GM23248 (cell line): ENCODE measurements at places on chromosomes 6 and 20. TPM values are rescaled to one million over a fixed set of nuclear protein-coding genes. Genes with fewer than 3 reads are reported as not detected.

The CHD6 gene
- polyA plus RNA-seq, result 24.0 and 24.9 TPM in 2 replicates

The CRISP3 gene
- not detected in 2 replicates for polyA plus RNA-seq

The PPP1R11 gene
- polyA plus RNA-seq, result 77.5 and 83.1 TPM in 2 replicates

The SLC16A10 gene
- polyA plus RNA-seq, result not detected in 2 replicates

The TSHZ2 gene
- polyA plus RNA-seq, result 4.5 and 6.3 TPM in 2 replicates

The MED20 gene
- polyA plus RNA-seq, result 24.2 and 25.5 TPM in 2 replicates

The PNLDC1 gene
- not detected in 2 replicates for polyA plus RNA-seq

The OR2H2 gene
- polyA plus RNA-seq, result not detected in 2 replicates

The ZNF165 gene
- 0.41 and 0.81 TPM in 2 replicates for polyA plus RNA-seq

The PRSS35 gene
- not detected in 2 replicates for polyA plus RNA-seq

The OR12D1 gene
- polyA plus RNA-seq, result not detected in 2 replicates

The LAMA2 gene
- 7.2 and 8.3 TPM in 2 replicates for polyA plus RNA-seq

The HFE gene
- 8.6 and 10.6 TPM in 2 replicates for polyA plus RNA-seq

The DUSP15 gene
- polyA plus RNA-seq, result not detected in 2 replicates

The DEF6 gene
- 1.3 and 1.7 TPM in 2 replicates for polyA plus RNA-seq

The SLC17A3 gene
- polyA plus RNA-seq, result not detected in 2 replicates

The HLA-DRA gene
- polyA plus RNA-seq, result 0.80 and 2.0 TPM in 2 replicates

The SLC22A16 gene
- polyA plus RNA-seq, result not detected in 2 replicates

The CRISP2 gene
- not detected in 2 replicates for polyA plus RNA-seq

The NMBR gene
- not detected in 2 replicates for polyA plus RNA-seq

The EDN3 gene
- polyA plus RNA-seq, result not detected in 2 replicates

The FAXC gene
- polyA plus RNA-seq, result 0.29 and 0.72 TPM in 2 replicates

The WFDC2 gene
- polyA plus RNA-seq, result not detected in 2 replicates

The BANF2 gene
- not detected in 2 replicates for polyA plus RNA-seq

The FAM83C gene
- polyA plus RNA-seq, result not detected in 2 replicates

The WFDC5 gene
- polyA plus RNA-seq, result not detected in 2 replicates

The ECT2L gene
- polyA plus RNA-seq, result not detected in 2 replicates

The TUBB2B gene
- polyA plus RNA-seq, result 8.1 and 9.0 TPM in 2 replicates

The HSPA12B gene
- polyA plus RNA-seq, result 0.06 and 0.11 TPM in 2 replicates

The RNF8 gene
- polyA plus RNA-seq, result 19.3 and 19.7 TPM in 2 replicates

The SSTR4 gene
- not detected in 2 replicates for polyA plus RNA-seq
